ENCODE measurements at places on chromosomes 1 and 21.

DNA sequence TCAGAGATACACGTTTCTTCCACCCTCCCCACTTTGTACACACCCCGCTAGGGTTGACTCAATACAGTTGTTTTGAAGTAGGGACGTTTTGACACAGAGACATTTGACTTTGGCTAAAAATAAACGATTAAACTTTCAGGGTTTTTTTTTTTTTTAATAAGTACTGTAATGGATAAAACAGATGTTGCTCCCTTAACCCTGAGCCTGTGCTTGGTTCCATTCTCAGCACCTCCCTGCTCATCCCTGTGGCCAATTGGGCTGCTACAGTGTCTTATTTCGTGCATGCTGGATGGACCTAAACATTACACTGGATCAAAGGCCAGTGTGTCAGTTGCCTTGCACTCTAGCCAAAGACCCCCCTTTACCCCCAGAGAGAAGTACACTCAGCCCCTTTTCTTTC is 16.9 kb downstream of the GRHL3 start:
- no peak for DNase-seq

DNA sequence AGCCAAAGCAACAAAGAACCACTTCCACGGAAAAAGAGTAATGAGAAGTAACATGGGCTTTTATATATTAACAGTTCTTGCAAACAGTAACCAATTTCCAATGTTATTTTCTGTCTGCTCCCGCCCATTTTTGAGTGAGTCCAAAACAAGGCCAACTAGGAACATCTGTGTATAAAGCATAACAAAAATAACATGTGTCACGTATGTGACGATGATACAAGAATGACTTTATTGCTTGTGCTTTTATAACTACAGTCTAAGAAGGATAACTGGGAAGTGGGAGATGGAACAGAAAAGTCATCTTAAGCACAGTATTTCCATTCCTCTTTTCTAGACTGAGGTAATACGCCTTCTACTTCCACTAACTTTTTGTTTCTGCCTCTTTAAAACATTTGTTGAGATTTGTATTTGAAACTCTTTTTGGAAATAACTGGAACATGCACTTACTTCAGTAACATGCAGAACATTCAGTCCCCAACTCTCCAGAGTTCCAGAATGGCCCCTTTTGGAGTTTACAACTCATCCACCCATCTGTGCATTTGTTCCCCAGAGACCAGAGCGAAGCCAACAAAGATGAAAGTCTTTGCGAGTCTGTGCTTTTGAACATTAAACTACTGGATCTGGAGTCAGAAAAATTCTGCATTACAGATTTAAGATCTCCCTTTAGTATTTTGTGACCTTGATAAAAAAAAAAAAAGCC is 143.0 kb upstream of the ZRANB2 start:
- DNase-seq: no peak

- no peak for DNase-seq
These were observed 837 bp downstream of the NUDC start for GRCh38 chr1:26922431-26922729.

DNA sequence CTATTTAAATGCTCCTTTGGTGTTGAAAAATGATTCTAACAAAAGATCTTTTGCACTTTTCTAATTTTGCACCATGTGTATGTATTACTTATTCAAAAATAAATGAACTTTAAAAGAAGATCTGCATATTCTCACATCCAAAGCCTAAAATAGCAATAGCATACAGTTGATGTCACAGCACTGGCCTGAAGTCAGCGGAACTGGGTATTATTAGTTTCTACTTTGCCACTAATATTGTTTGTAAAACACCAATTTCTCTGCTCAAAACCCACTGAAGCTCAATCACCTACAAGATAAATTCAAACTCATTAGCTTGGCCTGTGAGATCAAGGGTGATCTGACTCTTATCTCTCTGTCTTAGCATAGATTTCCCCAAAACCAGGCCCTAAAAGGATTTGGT is 34.5 kb upstream of the BCAR3 start:
- no peak for DNase-seq

DNA sequence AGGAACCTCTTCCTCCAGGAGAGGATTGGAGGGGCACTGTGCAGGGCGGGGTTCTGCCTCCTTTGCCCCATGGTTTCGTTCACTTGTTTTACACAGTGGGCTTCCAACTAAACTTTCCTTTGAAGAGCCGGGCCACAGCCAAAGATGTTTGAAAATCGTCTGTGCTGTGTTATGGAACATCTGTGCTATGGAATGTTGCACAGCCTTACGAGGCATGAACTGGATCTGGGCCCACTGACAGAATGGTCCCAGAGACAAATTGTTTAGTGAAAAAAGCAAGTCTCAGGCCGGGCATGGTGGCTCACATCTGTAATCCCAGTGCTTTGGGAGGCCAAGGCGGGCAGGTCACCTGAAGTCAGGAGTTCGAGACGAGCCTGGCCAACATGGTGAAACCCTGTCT is 12.6 kb upstream of the MEF2D start:
- DNase-seq: no peak

- no peak for DNase-seq
These were observed 66.7 kb downstream of the CCDC30 start for GRCh38 chr1:42529724-42530181.

DNA sequence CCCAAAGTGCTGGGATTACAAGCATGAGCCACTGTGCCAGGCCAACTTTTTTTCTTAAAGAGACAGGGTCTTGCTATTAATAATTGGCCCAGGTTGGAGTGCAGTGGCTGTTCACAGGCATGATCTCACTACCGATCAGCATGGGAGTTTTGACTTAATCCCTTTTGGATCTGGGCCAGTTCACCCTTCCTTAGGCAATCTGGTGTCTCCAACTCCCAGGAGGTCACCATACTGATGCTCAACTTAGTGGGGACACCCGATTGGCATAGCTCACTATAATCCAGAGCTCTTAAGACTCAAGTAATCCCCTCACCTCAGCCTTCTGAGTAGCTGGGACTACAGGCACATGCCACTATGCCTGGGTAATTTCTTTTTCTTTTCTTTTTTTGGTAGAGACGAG is 64.2 kb upstream of the SCYL3 start:
- DNase-seq: no peak

GRCh38 chr21:16095005-16095404 is 365.2 kb downstream of the USP25 start:
- DNase-seq: no peak

DNA sequence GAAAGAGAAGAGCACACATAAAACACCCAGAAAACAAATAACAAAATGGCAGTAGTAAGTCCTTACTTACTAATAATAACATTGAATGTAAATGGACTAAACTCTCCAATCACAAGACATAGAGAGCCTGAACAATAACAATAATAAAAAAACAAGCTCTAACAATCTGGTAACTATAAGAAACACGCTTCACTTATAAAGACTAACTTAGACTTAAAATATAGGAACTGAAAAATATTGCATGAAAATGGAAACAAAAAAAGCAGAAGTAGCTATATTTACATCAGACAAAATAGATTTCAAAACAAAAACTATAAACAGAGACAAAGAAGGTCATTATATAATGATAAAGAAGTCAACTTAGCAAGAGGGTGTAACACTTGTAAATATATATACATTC is 83.1 kb upstream of the LYPLAL1 start:
- DNase-seq: no peak

- DNase-seq: no peak
These were observed 208.3 kb upstream of the NCAM2 start for GRCh38 chr21:20789729-20790500.

- DNase-seq: no peak
These were observed 336.6 kb upstream of the ZRANB2 start for GRCh38 chr1:71417421-71417820.

Data from HS-27A (cell line).